ENCODE measurements at places on chromosomes 3 and 15.

- no peak for DNase-seq
Measured at GRCh38 chr15:31328969-31329639, 2.5 kb downstream of the KLF13 start.

DNA sequence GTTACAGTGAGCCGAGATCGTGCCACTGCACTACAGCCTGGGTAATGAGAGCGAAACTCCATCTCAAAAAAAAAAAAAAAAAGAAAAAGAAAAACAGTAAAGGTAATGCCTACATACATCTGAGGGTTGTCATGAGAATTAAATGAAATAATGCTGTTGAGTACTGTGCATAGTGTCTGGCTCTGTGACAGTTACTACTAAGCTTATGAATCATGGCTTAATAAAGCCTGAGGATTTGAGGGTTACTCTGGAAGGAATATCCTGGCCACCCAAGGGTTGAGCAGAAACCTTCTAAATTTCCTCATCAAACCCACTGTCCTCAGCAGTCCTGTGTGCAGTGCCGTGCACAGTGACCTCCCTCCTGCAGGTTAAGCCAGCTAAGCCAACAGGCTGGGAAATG lies 26.8 kb upstream of the ELP6 start:
- DNase-seq = no peak

DNA sequence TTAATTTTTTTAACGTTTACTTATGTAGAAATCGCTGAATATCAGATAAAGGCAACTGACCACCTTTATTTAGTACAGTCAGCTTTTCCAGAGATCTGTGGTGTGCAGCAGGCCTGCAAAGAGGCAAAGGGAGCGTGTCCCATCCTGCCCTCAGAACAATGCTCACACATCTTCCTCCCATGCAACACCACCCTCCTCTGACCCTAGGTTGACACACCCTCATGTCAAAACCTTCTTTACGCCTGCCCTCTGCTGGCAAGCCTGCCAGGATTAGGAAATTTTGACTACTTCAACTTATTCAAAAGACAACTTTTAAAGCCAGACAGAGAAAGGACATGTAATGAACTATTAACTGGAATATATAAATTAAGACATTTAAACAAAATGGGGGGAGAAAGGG lies 513.7 kb downstream of the FOXP1 start:
- peak; percentile 56 for DNase-seq

DNA sequence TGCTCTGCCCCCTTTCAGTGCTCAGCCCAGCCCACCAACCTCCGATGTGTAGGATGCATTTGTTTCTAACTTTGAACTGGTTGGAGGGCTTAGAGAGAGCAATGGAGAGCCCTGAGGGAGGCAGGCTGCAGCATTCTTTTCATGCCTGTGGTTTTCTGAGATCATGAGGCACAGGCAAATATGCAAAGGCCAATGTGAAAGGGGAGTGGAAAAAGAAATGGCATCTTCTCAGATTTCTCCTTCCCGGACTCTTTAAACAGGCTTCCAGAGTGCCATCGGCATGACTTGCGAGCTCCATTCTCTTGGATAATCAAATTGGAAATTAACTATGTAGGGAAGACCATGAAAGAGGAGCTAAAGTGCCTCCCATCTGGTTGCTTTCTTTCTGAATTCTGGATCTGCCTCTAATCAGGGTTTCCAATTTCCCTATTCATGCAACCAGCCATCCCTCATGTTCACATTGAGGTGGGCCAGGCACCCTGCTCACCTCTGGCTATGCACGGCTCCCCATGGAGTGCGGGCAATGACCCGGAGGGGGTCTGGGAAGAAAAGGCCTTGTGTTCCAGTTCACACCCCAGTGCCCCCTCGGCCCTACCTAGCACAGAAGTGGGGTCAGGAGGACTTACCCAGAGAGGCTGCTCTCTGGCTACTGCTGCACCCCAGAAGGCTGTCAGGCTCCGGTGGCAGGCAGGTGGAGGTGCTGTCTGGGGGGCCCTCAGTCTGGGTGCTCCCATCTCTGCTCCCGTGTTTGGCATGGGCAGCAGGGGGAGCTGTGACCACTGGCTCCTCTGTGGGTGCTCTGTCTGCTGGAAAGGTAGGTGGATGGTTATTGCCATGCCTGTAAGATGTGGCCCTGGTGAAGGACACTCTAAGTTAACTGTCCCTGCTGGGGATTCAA lies 16.1 kb downstream of the AMOTL2 start:
- DNase-seq = no peak

GRCh38 chr3:173410849-173411248 lies 13.3 kb downstream of the NLGN1 start:
- no peak for DNase-seq

- no peak for DNase-seq
Measured at GRCh38 chr3:62479326-62479725, 106.0 kb upstream of the FEZF2 start.

GRCh38 chr3:188397766-188398705 lies 244.1 kb downstream of the LPP start:
- no peak for DNase-seq

GRCh38 chr3:87855616-87856015 lies 203.2 kb downstream of the CGGBP1 start:
- DNase-seq = no peak

DNA sequence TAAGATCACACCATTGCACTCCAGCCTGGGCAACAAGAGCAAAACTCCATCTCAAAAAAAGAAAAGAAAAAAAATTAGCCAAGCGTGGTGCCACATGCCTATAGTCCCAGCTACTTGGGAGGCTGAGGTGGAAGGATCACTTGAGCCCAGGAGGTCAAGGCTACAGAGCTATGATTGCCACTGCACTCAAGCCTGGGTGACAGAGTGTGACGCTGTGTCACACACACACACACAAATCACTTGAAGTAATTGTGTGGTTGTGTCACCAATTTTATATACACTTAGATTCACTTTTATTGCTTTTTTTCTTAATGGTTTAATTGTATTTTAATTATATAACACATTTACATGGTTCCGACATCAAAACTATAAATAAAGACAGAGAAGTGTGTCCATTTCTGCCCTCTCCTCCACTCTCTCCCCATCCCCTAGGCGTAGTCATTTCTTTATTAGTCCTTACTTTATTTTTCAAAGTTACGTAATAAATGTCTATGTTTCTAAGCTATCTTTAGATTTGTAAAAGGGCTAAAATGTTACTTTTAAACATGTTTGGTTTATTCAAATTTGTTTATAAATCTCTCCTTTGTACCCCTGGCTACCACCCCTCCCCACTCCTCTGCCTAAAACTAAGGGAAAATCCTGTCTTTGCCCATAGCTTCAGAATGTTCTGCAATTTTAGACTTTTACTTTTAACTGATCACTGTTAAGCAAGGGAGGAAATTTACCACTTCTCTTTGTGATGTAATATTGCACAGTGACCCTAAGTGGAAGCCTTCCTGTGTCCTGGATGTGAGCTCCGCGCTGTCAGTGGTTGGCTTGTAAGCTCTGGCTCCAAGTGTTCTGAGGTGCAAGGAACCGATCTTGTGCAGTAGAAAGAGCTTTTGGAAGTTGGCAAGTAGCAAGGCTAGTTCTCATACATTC lies 10.8 kb upstream of the VILL start:
- no peak for DNase-seq

DNA sequence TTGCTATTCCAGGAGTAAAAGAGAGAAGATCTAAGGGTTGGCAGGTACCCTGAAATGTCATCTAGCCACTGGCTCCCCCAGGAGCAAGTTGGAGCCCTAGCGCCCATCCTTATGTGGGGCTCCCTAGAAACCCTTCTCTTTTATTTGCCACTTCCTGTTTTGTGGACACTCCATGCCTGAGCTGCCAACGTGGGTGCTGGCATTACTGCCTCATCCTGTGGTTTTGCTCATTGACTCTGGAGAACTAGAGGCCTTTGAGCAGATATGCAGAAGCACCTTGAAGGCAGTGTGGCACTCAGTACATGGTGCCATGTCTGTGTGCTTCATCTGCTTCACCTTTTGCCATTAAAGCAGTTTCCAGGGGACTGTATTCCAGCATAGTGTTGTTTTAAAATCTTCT lies 8.1 kb downstream of the EDEM1 start:
- no peak for DNase-seq

DNA sequence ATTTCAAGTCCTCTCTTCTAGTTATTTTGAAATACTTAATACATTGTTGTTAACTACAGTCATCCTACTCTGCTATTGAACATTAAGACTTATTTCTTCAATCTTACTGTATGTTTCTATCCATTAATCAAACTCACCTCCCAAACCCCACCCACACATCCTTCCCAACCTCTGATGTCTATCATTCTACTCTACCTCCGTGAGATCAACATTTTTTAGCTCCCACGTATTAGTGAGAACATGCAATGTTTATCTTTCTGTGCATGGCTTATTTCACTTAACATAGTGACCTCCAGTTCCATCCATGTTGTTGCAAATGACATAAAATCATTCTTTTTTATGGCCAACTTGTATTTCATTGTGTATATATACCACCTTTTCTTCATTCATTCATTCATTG lies 236.6 kb upstream of the CTNNB1 start:
- no peak for DNase-seq

DNA sequence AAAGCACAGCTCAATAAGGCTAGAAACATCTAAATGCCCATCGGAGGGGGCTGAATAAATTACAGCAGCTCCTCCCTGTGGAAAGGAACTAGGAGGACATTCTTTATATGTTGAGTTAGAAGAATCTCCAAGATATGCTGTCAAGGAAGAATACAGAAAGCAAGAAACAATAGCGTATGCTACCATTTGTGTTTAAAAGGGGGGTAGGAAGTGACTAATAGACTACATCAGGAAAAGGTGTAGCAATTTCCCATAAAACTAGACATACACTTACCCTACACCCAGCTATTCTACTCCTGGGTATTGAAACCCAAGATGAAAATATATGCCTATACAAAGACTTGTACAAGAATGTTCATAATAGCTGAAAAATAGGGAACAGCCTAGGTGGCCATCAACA lies 21.6 kb downstream of the SEC61A1 start:
- no peak for DNase-seq

DNA sequence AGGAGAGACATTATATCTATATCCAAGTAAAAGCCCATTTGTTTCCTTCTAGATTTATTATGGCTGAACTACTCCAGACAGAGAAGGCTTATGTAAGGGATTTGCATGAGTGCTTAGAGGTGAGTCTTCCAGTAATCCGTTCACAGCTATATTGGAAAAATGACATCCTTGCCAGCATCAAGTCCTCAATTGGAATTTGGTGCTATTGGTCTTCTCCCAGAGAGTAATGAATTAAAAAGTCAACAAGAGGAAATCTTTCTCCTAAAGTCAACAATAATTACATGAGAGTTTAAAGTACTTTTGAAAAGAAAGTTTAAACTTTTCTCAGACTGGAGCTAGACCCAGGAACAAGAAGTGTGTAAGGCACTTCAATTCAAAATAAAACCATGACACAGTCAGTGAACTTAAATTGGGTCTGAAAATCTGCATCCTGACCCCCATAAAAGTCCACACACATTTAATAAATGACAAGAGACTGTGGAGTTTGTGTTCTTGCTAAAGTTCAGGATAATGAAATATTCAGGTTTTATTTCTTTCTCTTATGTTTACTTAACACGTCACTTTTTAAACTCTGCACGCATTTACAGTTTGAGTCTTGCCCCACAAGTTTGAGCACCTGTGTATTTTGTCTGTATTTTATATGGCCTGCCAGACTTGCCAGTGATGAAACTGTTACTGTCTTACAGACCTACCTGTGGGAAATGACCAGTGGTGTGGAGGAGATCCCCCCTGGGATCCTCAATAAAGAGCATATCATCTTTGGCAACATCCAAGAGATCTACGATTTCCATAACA lies 268.2 kb upstream of the UMPS start:
- no peak for DNase-seq

GRCh38 chr15:93974804-93975481 lies 256.4 kb upstream of the MCTP2 start:
- DNase-seq = no peak

- DNase-seq = no peak
Measured at GRCh38 chr15:80641384-80641783, 53.7 kb upstream of the ABHD17C start.

- DNase-seq = no peak
Measured at GRCh38 chr15:85581495-85581894, 201.1 kb downstream of the AKAP13 start.

GRCh38 chr15:58221591-58222241 lies 83.5 kb downstream of the AQP9 start:
- no peak for DNase-seq

DNA sequence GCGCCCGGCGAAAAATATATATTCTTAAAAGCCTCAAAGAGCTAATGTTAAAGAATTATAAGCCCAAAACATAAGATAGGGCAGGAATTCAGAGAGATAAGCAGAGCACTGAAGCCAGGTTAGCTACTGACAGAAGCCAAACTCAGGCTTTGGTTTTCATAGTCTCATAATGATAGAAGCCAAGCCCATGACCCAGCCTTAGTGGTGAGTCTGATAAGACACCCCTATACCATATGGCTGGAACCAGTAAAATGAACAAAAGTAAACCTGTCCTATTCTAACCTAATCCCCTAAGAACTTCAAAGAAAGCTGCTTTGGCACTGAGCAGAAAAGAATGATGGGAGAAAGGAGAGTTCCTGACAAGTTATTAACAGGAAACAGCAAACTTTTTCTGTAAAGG lies 25.9 kb downstream of the MYO9A start:
- DNase-seq = no peak

GRCh38 chr15:96355568-96356187 lies 25.2 kb downstream of the NR2F2 start:
- no peak for DNase-seq

DNA sequence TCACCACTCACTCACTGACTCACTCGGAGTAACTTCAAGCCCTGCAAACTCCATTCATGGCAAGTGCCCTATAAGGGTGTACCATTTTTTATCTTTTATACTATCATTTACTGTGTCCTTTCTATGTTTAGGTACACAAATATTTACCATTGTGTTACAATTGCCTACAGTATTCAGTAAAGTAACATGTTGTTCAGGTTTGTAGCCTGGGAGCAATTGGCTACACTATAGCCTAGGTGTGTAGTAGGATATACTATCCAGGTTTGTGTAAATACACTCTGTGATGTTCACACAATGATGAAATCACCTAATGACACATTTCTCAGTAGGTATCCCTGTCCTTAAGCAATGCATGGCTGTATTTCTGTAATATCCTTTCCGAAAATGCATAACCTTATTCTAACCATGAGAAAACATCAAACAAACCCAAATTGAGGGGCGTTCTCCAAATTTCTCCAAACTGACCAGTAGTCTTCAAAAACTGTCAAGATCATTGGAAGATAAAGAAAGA lies 17.9 kb upstream of the CNOT10 start:
- no peak for DNase-seq

DNA sequence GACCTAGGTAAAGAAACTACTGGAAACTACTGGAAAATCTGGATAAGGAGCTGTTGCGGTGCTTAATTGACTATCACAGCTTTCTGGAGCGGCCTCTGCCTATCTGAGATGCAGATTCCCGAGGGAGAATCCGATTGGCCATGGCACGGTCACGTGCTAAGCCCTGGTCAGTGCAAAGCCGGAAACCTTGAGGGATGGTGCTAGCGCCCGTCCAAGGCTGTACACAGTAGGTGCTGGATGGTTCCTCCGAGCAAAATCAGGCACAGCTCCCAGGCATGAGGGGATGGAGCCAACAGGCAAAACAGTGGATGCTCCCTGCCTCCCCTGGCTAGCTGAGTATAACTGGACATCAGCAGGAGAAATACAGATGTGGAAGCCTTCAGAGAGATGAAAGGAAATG lies 238.7 kb upstream of the HES1 start:
- DNase-seq = no peak

- no peak for DNase-seq
Measured at GRCh38 chr15:92687195-92687602, 31.6 kb upstream of the FAM174B start.
